Activated CD4-positive, alpha-beta T cell treated with anti-CD3 and anti-CD28 coated beads for 36 hours (primary cell): ENCODE measurements at places on chromosomes 5 and 9. TPM values are rescaled to one million over a fixed set of nuclear protein-coding genes. Genes with fewer than 3 reads are reported as not detected.

DNA sequence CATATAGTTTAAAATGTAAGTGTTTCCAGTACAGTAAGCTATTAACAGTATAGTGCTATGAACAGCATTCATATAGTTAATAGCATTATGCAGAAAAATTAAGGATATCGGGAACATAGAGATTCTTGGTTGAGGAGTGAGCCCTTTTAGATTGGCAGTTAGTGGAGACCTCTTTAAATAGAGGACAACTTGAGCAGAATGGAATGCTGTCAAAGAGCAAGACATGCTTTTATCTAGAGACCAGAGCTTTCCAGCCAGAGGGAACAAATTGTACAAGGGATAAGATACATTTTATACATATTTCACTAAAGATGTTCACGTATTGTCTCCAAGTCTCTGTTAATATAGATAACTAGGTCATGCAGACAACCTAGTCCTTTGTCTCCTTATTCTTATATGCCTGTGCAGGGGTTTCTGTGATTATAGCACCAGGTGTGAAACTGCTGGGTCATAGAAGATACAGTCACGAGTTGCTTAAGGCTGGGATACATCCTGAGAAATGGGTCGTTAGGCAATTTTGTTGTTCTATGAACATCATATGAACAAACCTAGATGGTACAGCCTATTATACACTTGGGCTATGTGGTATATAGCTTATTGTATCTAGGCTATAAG is 6.0 kb downstream of the IPO11 start:
- no peak for DNase-seq

DNA sequence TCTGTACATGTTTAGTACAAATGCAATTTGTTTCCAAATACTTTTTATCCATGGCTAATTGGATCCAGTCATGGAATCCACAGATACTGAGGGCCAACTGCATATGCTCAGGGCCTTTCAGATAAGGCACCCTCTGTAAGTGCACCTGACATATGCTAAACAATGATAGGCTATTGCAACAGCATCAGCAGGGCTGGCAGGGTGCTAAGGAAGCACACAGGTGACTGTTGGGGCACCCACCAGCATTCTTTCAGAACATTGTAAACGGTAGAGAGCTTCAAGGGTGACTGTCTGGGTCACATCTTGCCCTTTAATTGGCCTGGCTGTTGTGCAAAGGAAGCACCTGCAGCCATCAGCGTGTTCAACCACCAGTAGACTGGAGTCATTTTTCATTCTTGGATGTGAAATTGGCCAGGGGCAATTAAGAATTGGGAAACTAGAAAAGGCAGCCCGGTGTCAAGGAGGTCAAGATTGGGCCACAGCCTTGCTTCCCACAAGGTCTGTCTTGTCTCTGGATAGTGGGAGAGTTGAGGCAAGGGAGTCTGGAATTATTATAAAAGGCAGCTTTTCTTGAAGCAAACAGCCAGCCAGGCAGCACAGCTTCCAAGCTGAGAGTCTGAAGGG is 129.3 kb upstream of the RAI14 start:
- no peak for DNase-seq

- peak; percentile 92 for DNase-seq
Observed at GRCh38 chr5:133868946-133869518, 99.4 kb downstream of the C5orf15 start.

DNA sequence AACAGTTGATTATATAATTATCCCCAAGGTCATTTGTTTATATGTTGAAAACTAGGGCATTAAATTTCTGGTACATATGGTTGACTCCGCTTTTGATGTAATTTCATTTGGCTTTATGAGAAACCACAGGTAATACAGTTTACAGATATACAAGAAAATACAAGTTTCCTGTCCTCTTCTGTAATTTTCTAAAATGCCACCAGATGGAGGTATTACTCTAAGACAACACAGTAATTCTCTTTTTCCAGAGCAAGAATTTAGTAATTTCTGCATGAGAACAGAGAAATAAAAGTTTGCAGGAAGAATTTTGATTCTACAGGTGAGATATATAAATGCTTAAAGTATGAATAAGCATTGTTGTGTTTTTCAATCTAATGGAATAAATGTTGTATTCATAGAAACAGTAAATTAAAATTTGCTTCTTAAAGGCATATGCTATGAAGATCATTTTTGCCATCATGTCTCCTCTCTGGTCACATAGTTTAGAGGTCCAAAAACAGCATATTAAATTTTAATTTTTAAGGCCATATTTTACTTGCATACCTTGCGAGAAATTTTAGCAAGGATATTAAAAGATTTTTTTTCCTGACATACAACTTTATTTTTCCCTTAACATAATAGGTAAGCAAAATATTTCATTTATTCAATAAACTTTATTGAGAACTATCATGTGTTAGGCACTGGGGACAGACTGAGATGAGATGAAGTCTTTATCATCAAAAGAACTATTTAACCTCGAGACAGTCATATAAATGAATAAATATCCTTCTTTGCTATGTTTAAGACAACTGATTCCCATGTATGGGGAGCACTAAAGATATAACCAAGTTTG is 22.7 kb downstream of the CHD1 start:
- DNase-seq = no peak

- no peak for DNase-seq
Observed at GRCh38 chr9:133569891-133570690, 35.6 kb downstream of the ADAMTSL2 start.

Gene ALDH1A1
- not detected for total RNA-seq

Gene PCDHB7
- total RNA-seq = not detected

DNA sequence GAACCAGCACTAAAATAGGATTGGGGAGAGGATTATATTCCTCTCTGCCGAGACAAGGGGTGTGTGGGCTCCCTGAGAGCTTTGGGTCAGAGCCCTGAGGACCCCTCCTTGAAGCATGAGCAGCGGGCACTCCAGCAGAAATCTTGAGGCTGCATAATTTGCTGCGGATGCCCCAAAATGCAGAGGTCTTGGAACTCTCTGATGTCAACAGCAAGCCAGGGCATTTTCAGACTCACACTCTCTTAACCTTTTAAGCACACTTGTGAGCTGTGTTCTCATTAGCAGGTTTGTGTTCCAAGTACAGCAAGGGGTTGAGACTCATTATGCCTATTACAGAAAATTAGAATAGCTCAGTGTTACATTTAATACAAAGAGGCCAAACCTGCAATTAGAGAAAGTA is 513.0 kb upstream of the ADAMTS16 start:
- DNase-seq = no peak

DNA sequence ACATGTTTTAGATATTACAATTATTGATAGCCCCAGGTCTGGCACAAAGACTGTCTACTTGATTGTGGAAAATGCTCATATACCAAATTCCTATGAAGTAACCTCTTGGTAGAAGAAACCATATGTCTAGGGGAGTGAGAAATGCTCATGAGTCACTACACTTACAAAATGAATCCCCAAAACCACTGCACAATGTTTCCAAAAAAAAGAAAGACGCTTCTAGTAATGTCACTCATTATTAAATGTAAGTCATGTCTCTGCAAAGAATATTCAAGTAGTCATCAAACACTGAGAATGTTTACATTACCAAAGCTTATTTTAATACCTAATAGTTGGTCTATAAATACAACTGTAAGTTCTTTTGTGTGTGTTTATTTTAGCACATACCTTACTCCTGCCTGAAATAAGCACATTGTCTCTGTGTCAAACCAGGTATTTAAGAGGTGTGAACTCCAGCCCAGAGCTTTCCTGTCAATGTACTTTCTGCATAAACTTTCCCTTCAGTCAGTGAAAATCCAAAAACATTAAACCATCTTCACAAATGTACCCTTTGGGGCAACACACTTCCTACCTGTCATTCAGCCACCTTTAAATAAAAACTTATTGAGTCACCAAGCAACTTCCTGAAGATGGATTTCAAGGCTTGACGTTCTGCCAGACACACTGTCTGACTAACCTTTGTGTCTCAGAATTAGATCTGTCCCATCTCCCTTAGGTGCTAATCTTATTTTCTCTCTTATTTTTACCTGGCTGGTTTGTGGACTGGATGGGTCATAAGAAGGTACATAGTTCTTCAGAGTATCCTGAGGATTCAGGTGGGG is 194.0 kb downstream of the NFIB start:
- no peak for DNase-seq

DNA sequence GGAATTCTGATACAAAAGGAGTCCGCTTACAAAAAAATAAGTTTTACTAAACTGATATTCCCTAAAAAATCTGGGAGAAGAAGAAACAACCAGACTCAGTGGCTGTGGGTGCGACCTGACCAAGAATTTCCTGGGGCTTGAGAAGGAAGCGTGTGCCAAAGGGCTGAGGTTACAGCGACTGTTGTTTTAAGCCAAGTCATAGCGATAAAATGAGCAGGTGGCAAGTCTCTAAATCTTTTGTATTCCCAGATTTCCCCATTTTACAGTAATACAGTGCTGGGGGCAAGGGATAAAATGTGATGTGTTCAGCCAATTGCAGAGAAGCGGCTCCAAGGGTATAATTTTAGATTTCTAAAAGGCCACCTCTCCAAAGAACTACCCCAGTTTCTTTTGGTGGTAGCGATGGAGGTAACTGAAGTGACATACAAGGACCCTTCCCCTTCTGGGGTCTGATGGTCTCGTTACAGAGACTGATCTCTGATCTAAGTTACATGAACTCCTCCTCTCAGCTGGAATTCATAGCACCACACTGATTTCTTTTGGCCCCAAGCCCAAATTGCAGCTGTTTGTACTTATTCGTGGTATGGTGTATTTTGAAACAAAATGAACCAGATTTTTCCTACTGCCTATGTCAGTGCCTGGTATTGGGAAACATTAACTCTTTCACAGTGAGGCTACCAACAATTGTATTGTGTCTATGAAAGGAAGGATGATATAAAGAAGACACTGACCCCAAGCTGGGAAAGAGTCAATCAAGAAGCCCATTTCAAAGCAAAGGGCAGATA is 41.6 kb downstream of the LPAR1 start:
- no peak for DNase-seq

GRCh38 chr5:60365001-60365400 is 335.0 kb downstream of the DEPDC1B start:
- no peak for DNase-seq

Gene FCN2
- total RNA-seq = not detected

GRCh38 chr9:38084556-38084880 is 15.5 kb upstream of the SHB start:
- no peak for DNase-seq

GRCh38 chr5:82347201-82347865 is 69.2 kb upstream of the RPS23 start:
- peak; percentile 24 for DNase-seq

DNA sequence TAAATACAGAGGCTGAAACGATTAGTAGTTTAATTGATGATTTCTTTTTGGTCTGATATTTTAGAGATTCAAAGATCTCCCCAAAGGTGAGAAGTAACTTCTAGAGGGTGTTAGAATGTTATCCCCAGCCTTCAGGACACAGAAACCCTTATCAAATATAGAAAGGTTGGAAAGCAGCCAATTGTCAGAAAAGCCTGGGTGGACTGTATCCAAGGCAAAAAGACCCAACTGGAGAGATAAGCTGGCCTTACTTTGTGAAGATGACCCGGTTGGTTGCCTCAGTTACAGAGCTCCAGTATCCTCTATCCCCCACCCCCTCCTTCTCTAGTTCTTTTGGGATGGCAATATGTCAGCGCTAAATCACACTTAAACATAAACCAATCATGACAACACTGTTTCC is 75.7 kb downstream of the GCNT4 start:
- DNase-seq = no peak

DNA sequence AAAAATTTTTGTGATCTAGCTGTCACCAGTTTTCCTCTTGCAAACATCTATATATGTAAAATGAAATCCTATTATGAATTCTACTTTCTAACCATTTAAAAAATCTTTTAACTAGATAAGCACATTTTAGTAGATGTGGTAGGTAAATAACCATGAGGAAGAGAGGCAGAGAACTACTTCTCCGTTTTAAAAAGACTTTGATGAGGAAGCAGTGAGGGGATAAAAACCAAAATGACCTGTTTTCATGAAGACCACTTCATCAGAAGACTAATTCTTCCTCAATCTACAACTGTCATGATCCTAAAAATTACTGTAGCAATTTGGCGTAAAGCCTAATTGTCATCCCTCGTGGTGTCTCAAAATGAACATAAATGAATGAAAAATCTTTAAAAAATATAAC is 15.7 kb upstream of the ERBIN start:
- no peak for DNase-seq

DNA sequence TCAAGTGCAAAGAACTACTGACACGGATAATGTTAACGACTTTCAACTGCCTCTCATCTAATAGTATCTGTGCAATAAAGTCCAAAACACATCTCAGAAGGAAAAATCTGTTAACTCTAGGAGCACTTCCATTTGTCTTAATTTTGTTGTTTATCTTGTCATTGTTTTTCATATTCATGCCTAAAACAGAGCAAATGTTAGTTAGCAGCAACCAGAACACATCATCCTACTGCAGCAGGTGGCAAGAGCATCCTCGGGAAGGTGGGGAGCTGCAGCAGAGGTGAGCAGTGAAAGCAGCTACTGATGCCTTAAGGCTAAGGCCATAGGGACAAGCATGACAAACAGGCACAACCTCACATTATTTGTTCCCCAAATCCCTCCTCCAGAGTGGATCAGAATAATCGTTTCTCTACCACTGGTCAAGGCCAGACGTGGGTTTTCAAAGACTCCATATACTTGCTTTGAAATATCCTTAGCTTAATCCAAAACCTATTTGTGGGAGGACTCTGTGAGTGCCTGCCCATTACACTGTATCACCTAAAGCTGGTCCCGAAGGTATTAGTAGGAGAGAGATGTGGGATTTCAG is 1.0 kb downstream of the HMGCS1 start:
- DNase-seq = no peak
